ENCODE measurements at places on chromosomes 11 and 22. TPM values are rescaled to one million over a fixed set of nuclear protein-coding genes. Genes with fewer than 3 reads are reported as not detected.

Gene NECTIN1
- 0.53 TPM for total RNA-seq

Gene CCDC188
- total RNA-seq = not detected

Gene CCDC89
- 0.76 TPM for total RNA-seq

Gene OR8G1
- not detected for total RNA-seq

Gene TPBGL
- 0.15 TPM for total RNA-seq

Gene TMEM151A
- total RNA-seq = not detected

Gene PDGFB
- total RNA-seq = 0.35 TPM

Gene TUBGCP6
- 72.0 TPM for total RNA-seq

Gene APOA4
- total RNA-seq = not detected

Gene KRTAP5-1
- not detected for total RNA-seq

Gene BLID
- not detected for total RNA-seq

Gene PRODH
- not detected for total RNA-seq

Gene ESRRA
- total RNA-seq = 54.0 TPM

Gene OR52H1
- not detected for total RNA-seq

Gene UPK3A
- not detected for total RNA-seq

Gene SCGB1D2
- total RNA-seq = not detected

Gene DMC1
- 13.6 TPM for total RNA-seq

Gene SMIM35
- total RNA-seq = 4.0 TPM

Gene BBOX1
- not detected for total RNA-seq

Gene C11orf42
- not detected for total RNA-seq

Gene TTC36
- total RNA-seq = 0.66 TPM

Gene GGT5
- total RNA-seq = 0.40 TPM

Gene FGF4
- total RNA-seq = not detected

Gene OR4A16
- not detected for total RNA-seq

Gene ZP1
- total RNA-seq = not detected

Gene KCNQ1
- total RNA-seq = 9.2 TPM

Gene CHADL
- 0.38 TPM for total RNA-seq

Gene HOATZ
- not detected for total RNA-seq

Gene ZDHHC5
- total RNA-seq = 75.9 TPM

Gene OR5B21
- 0.44 TPM for total RNA-seq

Gene BEST1
- total RNA-seq = not detected

Gene IL17RA
- total RNA-seq = 22.5 TPM

Gene NUCB2
- total RNA-seq = 79.4 TPM

Gene RHOG
- 163 TPM for total RNA-seq

Gene ZNF70
- total RNA-seq = 3.0 TPM

Gene SYCE3
- 0.76 TPM for total RNA-seq

Gene A4GALT
- 0.52 TPM for total RNA-seq

Gene FAT3
- not detected for total RNA-seq

Gene SLC1A2
- not detected for total RNA-seq

Gene CD3D
- total RNA-seq = 428 TPM

Gene OR56B1
- 0.41 TPM for total RNA-seq

Gene IRAG1
- total RNA-seq = not detected

Gene FOXRED2
- 12.1 TPM for total RNA-seq

Gene DDX25
- 0.50 TPM for total RNA-seq

Gene AIFM3
- total RNA-seq = 0.67 TPM
